Stimulated activated memory B cell treated with anti-CD40 and anti-IgM and Interleukin-4, amounts not matched to agents 10 μg/mL and 1 μg/mL and 100 μg/mL, for 72 hours (primary cell): ENCODE measurements at places on chromosomes 6 and 20.

DNA sequence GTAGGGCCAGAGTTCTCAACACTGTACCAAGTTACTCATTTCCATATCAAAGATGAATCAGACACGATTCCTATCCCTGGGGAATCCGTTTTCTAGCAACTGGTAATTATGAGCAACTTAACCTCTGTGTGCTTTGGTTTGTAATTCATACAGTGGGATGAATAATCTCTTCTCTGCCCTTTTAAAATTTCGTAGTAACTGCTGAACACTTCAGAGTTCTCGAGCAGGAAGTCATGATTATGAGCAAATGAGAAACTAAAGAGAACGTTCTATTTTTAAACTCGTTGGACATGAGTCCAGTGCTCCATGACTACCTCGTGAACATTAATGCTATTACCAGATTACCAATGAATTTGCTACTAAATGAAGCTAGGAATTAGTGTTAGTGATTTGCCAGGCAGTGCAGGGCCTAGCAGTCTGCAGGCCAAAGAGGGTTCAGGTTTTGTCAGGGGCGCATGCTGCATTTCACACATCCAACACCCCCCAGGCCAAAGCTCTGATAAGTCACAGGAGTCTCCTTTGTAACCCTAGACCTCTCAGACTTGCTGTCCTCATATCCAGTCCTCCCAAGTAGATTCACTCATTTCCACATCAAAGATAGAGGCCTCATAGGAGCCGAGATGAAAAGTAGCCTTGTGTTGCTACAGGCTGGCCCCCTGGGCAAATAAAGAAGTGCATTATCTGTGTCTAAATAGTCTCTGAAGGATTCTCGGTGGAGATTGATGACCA lies 45.8 kb upstream of the VSTM2L start:
- no peak for ATAC-seq

DNA sequence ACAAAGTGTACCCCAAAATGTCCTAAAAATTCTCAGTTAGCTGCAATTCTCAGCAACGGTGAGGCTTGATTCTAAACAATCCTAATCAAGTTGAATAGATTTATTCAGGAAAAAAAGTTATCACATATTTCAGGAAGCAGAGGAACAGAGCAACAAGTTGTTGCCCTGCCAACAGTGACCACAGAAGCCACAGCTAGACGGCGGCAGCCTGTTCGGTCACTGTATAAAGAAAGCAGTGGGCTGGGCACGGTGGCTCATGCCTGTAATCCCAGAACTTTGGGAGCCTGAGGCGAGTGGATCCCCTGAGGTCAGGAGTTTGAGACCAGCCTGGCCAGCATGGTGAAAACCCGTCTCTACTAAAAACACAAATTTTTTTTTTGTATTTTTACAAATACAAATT lies 171.2 kb upstream of the BMP5 start:
- ATAC-seq, result no peak

GRCh38 chr6:30603961-30604360 lies 13.1 kb downstream of the PPP1R10 start:
- no peak for ATAC-seq

DNA sequence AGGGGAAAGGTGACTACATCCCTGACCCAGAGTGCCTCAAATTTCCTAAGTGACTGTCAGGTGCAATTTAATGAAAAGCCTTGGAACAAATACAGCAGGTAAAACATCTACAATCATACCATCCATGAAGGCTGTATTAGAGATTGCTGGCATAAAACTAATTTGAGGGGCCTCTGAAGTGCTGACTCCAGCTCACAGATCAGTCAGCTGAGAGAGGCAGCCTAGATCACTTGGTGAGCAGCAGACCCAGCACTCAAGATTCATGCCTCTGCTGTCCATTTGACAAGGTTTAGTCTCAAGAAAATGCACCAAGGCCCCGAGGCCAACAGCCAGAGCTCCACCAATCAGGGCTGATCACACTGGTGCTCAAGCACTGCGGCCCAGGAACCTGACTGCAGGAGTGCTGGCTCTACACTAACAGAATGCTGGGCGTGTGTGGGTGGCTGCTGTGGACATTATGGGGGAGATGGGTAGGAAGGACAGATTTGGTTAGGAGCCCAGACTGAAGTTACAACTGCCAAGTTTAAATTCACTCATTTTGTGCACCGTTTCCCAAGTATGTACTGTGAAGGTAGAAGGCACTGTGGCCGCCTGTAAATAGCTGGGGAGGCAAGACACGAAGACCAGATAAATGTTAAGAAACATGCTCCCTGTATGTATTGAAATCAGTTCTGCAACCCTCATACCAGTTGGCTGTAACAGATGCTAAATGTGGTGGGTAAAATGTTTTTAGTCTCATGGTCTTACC lies 28.2 kb downstream of the SNX5 start:
- no peak for ATAC-seq

DNA sequence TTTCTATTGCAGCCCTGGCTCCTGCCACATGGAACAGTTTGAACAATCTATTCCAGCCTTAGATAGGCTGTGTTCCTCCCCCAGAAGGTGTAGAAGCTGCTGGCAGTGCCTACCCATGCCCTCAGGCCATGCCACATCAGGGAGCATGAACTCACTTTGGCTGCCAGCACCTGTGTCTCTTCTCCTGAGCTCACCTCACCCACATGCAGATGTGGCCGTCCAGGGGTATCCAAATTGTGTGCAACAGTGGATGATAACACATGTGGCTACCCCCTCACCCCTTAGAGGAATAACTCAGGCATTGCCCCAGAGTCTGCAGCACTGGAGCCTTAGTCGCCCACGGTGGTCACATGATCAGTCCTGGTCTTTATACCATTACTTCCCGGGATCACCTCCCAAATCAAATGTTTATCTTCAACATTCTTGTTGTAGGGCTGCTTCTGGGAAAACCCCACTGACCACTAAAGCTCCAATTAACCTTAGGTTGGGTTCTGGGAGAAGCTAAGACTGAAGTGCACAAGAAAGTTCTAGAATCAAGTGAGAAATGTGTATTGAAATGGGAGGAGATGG lies 110.4 kb downstream of the BANF2 start:
- ATAC-seq, result no peak

DNA sequence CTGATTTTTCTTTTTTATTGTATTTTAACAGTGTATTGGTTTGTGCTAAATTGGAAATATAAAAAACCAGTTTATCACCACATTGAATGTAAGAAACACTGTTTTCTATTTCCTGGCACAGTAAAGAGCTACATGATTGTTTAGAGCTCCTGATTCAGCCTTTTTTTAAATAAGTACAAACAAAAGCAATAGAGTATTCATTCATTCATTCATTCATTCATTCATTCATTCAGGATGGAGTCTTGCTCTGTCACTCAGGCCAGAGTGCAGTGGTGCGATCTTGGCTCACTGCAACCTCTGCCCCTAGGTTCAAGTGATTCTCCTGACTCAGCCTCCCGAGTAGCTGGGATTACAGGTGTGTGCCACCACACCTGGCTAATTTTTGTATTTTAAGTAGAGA lies 96.8 kb upstream of the SCGN start:
- no peak for ATAC-seq

DNA sequence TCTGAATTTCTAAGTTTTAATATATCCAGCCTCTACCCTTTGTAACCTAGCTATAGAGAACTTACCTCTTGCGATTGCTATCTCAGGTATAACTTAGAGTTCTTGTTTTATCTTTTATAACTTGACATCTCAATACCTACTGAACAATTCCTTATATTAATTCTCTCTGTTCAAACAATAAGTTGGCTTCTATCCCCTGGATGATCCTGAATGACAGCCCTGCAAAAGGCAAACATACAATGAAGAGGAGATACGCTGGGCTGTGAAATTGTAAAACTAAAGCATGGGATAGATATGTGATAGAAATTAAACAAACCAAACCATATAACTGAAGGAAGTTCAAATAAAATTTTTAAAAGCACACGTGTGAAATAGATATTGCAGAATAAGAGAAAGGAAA lies 513.6 kb upstream of the PTCHD4 start:
- no peak for ATAC-seq

- ATAC-seq, result peak; percentile 53
These were observed 11.7 kb upstream of the TREM2 start for GRCh38 chr6:41174610-41175009.

GRCh38 chr6:97067045-97067444 lies 142.5 kb downstream of the KLHL32 start:
- no peak for ATAC-seq

- no peak for ATAC-seq
These were observed 63.1 kb downstream of the RNF217 start for GRCh38 chr6:125025164-125025854.
